Activated CD4-positive, CD25-positive, alpha-beta regulatory T cell treated with anti-CD3 and anti-CD28 coated beads, Interleukin-2, amount 50 U/mL, for 72 hours (primary cell): ENCODE measurements at places on chromosomes 11 and 22.

DNA sequence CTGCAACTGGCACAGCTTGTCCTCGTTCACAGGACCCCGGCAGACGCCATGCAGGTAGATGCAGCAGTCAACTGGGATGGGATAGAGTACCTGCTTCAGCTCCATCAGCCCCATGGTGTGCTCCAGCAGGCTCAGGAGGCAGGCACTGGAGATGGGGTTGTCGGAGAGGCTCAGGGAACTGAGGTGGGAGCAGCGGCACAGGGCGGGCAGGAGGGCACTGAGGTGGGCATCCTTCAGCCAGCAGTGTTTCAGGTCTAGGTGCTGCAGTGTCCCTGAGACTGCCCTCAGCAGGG is 8.7 kb upstream of the TOP3B start:
- DNase-seq, result no peak

- no peak for DNase-seq
These were observed 19.4 kb downstream of the SUSD2 start for GRCh38 chr22:24200619-24201212.

DNA sequence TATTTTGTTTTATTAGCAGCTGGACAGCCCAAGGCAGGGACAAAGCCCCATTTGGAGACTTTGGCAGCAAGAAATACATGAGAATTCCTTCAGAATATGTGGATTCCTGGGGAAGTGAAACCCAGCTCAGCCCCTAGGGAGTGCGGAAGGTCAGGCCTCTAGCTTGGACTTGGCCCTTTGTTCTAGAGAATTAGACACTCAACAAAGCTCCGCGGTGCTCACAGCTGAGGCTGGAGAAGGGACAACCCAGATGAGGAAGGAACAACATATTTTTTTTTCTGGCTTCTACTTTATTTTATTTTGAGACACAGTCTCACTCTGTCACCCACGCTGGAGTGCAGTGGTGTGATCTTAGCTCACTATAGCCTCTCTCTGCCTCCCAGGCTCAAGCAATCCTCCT is 44.7 kb upstream of the SEPTIN5 start:
- DNase-seq, result peak; percentile 17

- no peak for DNase-seq
These were observed 62.5 kb upstream of the IZUMO1R start for GRCh38 chr11:94241896-94242295.

DNA sequence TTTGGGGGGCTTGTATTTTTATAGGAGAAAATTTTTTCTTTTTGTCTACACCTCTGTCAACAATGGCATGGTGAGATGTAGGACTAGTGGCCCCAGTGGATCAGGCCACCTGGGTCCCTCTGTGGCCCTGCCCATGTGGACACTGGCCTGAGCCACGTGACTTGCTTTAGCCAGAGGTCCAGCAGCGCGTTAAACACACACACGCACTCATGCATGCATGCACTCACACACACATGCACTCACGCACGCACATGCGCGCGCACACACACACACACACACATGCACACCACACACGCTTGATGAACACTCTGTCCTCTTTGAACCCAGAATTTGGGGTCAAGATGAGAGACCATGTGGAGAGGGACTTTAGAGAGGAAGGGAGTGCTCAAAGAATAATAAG is 59.4 kb upstream of the NUP50 start:
- no peak for DNase-seq

DNA sequence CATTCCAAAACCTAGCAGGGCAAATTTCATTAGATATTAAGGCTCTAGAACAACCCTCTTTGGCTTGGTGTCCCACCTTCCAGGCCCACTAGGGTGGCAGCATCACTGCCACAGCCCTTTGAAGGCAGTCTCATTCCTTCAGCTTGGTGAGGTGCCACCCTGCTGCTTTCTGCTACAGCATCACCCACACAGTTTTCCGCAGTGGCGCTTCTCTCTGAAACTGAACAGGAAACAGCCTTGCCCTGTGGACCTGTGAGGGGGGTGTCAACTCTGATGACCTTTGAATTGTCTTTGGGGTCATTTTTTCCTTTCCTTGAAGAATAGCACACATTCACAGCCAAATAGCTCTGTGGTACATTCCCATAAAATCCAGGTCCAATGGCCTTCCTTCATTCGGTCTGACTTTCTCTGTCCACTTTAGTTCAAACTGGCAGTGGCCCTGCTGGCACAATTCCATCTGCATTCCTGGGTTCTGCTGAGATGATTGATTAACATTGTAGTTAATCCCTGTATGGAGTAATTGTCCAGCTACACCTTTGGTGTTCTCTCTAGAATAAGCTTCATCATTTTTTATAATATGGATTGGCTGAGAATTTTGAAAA is 251.9 kb upstream of the FAT3 start:
- DNase-seq, result no peak

DNA sequence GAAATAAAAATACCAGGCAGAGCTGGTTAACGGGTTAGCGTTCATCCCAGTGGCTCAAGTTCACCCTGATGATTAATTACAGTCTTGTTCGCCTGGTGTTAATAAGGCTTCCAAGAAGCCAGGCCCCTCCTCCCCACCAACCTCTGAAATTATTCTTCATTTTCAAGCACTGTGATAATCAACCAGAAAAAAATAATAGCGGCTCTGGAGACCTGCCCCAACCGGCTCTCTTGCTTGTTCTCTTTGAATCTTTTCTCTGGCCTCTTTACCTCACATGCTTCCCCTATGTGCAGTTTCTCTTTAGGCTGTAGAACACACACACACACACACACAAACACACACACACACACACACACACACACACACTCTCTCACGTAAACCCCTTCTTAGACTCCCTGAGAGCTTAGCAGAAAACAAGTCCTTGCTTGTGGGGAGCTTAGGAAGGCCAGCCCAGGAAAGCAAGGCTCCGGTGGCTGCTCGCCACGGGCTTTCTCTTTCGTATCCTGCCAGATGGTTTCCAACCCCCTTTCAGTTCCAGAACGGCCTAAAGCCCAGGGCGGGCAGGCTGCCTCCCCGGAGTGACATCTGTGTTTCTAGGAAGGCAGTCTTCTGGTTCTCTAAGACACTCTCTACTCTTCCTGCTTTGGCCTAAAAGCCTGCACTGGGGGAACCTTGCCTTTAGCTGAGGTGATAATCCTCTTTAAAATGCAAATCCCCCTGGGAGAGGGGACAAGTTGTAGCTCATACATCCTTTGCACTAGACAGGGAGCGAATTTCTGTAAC is 106.4 kb upstream of the SESN3 start:
- peak; percentile 46 for DNase-seq

DNA sequence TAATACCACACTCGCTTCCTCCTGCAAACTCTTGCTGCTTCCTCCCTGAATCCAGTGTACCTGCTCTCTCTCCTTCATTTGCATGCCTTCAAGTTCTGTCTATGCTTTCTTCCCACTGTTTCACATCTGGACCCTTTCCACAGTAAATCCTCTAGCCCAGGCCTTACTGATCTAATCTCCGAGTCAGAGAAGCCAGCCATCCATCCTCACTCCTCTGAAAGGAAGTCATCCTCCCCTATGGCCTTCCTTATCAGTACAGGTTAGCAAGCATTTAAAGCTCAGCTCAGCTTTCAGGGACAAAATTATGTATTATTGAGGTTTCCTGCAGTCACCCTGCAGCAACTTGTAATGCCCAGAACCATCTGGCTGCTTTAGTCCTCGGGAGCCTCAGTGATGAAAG is 116.1 kb downstream of the GALNT18 start:
- no peak for DNase-seq

DNA sequence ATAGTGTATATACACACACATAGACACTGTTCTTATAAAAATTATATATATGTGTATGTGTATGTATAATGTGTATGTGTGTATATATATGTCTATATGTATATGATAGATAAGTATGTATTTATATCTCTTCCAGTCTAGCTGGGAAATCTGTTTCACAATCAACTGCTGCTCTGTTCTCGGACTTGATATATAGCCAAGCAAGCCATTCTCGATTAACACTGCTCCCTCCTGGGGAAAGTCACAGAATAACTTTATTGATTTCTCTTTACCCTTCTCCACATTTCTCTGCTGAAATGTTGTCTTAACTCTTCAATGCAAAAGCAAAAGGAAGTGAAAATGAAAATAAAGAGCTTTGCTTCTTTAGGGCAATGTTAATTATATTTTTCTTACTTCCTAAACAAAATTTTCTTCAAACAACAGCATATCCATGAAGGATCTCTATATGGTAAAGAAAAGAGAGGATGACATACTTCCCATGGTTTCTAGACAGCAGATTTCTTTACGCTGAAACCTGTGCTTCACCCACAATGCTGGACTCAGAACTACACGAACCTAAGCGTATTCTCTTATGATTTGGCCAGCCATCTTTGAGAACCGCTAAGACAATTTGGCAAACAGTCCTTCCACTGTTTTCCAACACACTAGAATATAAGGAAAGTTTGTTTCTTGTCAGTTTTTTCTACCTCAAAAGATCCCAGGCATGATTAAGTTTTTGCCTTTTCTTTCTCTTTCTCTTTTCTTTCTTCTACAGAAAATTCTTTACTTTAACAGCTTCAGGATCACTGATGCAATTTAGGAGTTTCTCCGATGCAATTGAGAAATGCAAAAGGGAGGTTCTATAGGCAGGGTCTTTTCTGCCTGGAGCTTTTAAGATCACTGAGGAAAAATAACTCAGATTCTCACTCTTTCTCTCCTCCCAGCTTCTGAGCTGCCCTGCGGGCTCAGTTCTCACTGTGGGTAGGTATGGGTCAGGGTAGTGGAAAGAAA is 1.9 kb downstream of the BLID start:
- DNase-seq, result no peak

DNA sequence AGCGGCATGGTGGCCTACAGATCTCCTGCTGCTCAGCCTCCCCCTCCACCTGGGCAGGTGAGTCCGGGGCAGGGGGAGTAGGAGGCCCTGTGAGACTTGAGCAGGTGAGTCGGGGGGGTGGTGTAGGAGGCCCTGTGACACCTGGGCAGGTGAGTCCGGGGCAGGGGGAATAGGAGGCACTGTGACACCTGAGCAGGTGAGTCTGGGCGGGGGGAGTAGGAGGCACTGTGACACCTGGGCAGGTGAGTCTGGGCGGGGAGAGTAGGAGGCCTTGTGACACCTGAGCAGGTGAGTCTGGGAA is 299.3 kb downstream of the BRD1 start:
- no peak for DNase-seq

GRCh38 chr11:8362899-8363298 is 99.2 kb upstream of the LMO1 start:
- no peak for DNase-seq

DNA sequence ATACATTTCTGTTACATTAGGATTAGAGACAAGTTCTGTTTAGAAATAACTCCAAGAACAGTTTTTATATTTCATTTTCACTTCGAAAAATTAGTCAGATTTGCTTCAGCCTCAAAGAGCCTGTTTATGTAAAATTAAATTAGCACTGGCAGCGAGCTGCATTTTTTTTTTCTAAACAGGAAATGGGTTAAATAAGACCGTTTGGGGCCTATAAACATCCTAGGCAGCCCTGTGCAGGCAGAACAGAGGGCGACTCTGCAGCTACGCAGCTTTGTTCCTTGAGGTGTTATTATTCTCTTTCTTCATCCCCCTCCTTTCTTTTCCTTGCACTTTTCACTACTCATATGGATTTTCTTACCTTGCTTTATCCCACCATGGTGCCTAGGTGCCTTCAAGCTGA is 48.7 kb downstream of the CWC15 start:
- no peak for DNase-seq

- DNase-seq, result no peak
These were observed 35.2 kb upstream of the RDX start for GRCh38 chr11:110331626-110332025.

DNA sequence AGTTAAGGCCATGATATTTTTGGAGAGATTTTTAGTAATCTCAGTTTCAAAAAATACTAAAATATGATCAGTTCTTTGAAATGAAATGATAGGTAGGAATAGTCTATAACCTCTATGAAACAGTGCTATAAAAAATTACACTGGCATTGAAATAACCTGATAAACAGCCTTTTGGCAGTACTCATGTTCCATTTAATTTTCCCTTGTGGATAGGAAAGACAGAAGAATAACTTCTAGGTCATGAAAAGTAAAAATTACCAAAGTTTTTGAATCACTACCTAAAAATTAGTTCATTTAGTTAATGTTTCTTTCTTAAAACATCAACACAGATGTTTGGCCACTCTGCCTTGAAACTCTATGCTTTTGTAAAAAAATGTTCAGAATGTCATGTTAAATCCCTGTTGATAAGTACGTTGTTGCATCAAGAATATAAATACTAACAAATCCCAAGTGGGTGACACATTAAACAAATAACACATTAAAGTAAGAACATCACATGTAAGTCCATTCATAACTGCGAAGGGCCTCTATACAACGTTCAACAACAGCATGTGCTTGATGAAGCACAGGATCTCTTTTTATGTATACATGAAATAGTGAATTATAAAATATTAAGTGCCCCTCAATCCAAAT is 290.2 kb downstream of the SWAP70 start:
- DNase-seq, result no peak
